ENCODE measurements at places on chromosomes 5 and 9.
A peak's percentile ranks its signal among the peaks of the same experiment; 100 is the strongest.

GRCh38 chr5:62592558-62592957 is 13.9 kb downstream of the LRRC70 start:
- DNase-seq, result no peak

DNA sequence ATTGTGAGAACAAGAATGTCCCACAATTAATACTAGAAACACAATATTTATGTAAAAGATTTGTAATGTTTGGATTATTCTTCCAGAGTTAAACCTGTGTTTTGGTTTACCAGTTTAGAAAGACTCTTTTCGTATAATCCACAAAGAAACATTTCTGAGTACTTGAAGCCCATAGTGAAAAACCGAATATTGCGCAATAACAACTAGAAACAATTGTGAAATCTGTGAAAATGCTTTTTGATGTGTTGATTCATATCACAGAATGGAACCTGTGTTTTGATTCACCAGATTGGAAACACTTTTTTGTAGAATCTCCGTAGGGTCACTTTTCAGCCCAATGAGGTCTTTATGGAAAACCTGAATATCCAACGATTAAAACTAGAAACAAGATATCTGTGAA is 386.2 kb downstream of the PRDM9 start:
- no peak for DNase-seq

DNA sequence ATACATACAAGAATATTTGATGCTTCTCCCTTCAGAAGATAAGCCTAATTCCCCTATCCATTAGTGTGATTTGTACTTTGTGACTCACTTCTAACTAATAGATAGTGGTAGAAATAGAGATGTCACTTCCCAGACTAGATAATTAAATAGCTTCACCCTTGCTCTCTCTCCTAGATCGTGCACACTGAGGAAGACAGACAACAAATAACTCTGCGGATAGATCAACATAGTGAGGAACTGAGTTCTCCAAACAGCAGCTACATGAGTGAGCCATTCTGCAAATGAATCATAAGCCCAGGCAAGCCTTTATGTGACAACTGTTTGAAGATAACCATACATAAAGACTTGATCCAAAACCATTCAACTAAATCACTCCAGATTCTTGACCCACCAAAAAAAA is 1083.4 kb upstream of the C9orf72 start:
- DNase-seq, result no peak

DNA sequence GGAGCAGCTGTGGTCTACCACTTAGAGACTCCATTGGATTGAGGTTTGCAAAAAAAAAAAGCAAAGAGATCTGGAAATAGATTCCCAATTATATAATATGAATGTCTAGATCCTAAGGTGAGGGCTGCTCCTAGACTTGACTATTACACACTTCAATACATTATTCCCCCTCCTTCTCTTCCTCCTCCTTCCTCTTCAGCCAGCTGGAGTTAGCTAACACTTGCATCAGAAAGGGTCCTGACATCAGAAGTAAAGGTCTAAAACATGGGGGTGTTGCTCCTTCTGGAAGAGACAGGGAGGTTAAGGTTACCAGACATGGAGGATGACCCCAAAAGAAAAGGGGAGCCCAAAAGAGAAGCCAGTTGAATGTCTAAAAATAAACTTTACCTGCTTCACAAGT is 12.9 kb upstream of the NR3C1 start:
- DNase-seq, result no peak

- no peak for DNase-seq
These were observed 136.7 kb upstream of the EFNA5 start for GRCh38 chr5:107807431-107807830.

DNA sequence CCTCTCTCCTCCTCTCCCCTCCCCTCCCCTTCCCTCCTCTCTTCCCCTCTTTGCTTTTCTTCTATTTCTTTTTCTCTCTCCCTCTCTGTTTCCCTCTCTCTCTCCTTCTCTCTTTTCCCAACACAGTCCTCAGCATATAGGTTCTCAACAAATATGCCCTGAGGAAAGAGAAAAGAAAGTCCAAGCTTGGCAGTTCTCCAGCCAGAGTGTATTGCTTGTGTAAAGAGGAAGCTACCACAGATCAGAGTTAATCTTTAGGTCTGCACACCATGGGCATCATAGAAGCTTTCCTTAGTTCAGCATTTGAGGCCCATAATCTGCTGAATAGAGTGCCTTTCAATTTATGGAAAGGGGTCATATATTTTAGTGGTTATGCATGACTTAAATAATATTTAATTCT is 382.8 kb upstream of the WWC1 start:
- no peak for DNase-seq

DNA sequence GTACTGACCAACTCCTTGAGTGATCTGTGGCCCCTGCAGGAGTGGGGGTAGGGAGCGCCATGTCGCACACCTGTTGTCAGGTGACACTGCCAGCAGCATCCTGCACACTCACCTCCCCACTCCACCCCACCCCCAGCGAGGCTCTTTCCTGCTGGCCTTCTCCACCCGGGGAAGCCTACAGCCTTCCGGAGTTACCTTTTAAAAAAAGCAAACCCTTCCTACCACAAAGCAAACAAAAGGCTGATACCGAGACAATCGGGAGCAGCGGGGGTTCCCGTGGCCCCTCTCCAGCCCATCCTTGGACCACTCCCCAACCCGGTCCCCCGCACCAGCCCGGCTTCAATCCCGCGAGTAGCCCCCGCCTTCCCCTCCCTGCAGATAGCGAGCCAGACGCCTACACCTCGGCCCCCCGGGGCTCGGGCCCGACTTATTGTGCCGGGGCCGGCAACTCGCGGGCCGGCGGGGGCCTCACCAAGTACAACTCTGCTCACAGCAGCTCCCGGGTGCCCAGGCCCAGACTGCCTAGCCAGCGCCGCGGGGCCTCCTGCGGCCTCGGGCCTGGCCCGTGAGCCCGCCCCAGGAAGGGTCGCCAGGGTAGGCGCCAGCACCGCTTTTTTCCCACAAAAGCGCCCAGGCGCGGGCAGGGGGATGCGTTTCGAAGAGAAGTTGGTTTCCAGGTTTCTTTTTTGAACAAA is 724 bp downstream of the MACROH2A1 start:
- DNase-seq, result peak; percentile 62

GRCh38 chr9:93525476-93525875 is 50.9 kb upstream of the PHF2 start:
- no peak for DNase-seq

GRCh38 chr9:68489646-68490045 is 51.0 kb downstream of the TMEM252 start:
- DNase-seq, result no peak

- DNase-seq, result no peak
These were observed 49.5 kb downstream of the ST8SIA4 start for GRCh38 chr5:100853582-100853981.

DNA sequence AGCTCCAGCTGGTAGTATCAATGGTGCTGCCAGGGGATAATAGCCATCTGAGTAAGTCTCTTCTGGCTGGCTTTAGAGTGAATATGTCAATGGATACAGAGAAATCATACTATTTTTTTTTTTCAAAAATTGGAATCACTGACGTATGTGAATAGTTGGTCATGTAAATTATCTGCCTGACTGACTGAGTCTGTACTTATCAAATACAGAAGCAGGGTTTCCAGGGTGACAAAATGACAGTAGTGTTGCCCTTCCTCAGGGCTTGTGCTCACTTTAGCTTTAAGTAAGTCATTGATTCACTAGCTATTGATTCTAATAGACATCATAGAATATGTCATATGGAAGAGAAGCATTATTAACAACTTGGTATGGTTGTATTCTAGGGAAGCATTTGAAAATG is 126.0 kb upstream of the C6 start:
- no peak for DNase-seq

DNA sequence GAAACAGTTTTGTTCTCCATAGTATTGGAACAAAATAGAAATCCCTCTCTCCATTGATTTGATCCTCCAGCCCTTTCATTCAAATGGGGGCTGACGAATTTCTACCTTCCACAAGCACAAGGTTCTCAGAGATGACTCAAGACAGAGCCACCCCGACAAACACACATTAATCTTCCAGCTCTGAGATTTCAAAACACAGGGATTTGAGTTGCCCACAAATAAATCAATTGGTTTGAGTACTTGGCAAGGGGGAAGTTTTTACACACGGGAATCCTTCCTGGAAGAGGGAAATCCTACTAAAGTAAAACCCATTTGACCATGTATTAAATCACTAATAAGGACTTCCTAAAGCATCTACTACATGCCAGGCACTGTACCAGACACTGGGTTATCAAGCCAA is 5.4 kb downstream of the ADRA1B start:
- no peak for DNase-seq

DNA sequence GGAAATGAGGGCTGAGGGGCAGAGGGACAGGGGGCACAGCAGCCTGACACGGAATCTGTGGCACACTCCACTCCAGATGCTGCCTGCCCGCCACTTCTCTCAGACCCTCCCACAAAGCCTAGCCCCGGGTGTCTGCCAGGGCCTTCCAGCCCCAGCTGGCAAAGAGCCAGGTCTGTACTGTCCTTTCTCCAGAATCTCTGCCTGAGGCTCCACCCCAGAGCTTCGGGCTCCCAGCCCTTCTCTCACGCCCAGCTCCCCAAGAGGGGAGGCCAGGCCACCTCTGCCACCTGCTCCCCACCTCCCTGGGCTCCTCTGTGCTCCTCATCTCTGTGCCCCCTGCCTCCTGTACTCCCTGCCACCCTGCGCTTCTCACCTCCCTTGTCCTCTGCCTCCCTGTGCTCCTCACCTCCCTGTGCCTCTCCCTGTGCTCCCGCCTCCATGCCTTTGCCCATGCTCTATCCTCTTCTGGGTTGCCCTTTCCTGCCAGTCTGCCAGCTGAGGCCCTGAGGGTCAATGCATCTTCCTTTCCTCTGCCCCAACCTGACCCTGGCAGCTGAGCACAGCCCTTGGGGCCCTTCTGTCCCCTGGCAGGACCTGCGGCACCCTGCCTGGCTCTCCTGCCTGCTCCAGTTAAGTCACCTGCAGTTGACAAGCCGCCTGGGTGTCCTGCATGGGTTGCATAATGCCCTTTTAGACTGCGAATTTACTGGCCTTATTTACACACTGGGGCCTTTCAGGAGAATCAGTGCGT is 36.4 kb downstream of the RASGEF1C start:
- DNase-seq, result no peak

GRCh38 chr5:61267116-61267515 is 64.9 kb upstream of the ZSWIM6 start:
- no peak for DNase-seq

DNA sequence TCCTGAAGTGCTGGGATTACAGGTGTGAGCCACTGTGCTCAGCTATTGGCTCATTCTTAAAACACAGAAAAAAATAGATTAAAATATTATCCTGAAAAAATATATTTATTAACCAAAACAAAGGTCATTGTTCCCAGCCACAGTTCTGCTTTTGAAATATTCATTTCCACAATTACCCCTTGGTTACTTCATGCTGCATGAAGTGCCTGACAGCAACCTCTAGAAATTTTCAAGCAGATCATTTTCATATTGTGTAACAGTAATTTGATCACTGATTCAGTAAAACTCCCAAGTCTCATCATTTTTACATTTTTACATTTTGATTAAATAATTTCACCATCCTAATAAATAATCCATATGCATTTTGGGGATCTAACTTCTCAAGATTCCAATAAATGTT is 18.8 kb upstream of the GNAQ start:
- DNase-seq, result no peak
